ENCODE measurements at places on chromosomes 11 and 22. TPM values are rescaled to one million over a fixed set of nuclear protein-coding genes. Genes with fewer than 3 reads are reported as not detected.

DNA sequence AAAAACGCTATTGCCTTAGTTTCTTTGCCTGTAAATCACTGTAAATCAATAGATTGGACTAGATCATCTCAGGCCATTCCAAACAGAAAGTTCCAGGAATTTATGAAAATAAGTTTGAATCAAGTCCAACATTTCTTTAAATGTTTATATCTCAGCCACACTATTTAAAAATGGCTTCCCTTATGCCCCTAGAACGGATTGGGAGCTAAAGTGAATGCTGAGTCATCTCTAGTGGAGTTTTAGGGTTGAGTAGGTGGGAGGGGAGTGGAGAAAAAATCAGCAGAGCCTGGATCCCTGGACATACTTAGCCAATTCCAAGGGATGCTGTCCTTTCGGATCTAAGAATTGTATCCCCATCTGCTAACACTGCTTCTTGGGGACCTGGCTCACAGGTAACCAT lies 48.6 kb downstream of the EHF start:
- DNase-seq: no peak

DNA sequence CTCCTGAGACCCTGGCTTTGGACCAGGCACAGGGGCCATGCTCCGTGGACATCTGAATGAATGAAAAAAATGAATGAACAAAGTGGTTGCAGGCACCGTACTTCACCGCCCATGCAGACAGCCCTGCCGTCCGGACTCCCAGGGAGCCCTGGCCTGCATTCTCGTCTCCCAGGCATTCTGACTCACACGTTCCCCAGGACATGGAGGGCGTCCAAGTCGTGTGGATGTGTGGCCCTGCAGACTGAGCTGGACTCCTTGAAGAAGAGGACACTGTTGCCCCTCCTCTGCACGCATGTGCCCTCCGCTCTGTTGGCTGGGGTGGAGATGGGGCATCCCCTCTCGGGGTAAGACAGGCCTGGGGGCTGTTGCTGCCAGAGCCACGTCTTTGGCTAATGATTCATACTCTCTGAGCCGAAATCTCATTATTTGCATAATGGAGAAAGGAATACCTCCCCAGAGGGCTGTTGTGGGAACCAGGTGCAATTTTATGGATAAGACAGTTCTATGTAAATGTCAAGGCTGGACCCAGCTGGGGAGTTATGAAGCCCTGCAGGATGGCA lies 49.7 kb downstream of the RTL6 start:
- DNase-seq: peak; percentile 82

DNA sequence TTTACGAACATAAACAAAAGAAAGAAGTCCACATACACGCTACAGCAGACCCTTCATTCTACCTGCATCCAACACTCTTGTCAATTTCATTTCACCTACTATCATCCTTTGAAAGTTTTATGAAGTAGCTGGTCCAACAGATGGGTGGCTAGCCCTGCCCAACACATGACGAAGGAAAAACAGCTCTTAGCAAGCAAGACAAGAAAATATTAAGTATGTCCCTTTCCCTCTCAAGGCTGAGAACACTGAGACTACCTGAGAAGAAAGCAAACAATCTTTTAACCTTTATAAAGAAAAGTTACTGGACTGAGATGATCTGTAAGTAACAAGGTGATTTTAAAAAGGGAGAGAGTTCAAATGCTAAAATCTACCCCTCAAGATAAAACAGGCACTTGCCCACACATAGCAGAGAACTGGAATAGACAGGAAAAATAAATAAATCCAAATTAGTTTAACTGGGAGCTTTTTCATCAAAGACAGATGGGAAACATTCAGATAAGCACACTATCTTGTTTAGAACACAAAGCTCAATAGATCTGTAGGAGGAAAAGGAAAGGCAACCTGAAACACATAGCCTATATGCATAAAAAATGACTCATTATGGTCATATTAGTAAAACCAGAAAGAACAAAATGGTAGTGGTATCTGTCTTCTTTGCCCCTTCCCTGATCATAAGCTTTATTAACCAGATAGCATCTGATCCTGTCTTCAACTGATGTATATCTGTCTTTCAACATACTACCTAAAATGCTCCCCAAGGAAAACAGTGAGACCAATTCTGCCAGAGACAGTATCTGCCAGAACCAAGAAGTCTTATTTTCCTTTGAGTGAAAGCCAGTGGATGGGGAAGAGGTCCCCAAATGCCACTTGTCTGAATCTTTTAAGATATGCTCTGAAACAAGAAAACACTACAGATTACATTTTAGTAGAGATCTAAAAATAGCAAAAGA lies 104.3 kb downstream of the MRTFA start:
- no peak for DNase-seq

DNA sequence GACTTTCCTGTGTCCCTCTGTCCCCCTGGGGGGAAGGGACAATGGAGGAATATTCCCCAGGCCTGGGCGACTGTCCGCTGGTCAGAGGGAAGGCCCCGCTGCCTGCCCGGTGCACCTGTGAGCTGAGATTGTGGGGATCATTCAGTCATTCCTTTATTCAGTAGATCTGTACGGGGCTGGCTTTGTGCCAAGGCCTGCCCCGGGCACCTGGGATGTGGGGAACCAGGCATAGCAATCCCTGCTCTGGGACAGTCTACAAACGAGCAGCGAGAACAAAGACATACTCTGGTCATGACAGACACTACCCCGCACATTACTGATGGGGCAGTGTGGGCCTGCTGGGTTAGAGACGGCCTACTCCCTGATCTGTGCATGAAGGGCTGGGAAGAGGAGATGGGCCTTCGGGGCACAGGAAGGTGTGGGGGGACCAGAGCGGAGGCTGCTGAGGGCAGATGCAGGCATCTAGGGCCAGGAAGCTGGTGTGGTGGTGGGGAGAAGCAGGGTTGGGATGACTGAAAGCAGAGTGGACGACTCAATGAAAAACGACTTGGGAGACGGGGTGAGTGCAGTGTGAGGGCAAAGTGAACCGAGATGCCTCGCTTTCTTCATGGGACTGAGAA lies 1.8 kb upstream of the MYO7A start:
- DNase-seq: no peak

GRCh38 chr11:2740275-2740940 lies 40.6 kb upstream of the KCNQ1OT1 start:
- DNase-seq: no peak

DNA sequence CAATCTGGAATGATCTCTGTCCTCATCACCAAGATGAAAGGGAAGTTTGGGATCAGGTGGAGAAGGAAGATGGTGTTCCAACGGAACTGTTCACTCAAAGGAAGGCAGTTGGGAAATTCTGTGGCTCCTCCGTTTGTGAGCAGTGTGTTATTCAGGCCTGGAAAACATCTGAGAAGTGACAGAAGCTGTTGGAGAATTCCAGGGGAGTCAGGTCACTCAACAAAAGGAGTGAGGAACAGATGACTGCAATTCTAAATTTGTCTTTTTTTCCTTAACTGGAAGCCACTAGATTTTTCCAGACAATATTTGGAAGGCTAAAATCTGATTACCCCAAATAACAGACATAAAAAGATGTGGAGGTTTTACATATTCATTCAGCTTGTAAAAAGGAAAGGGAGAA lies 107.8 kb downstream of the CD44 start:
- no peak for DNase-seq

- no peak for DNase-seq
These were observed 195.4 kb downstream of the RRAS2 start for GRCh38 chr11:14163576-14163975.

GRCh38 chr11:44538375-44539054 lies 26.9 kb upstream of the CD82 start:
- peak; percentile 89 for DNase-seq

DNA sequence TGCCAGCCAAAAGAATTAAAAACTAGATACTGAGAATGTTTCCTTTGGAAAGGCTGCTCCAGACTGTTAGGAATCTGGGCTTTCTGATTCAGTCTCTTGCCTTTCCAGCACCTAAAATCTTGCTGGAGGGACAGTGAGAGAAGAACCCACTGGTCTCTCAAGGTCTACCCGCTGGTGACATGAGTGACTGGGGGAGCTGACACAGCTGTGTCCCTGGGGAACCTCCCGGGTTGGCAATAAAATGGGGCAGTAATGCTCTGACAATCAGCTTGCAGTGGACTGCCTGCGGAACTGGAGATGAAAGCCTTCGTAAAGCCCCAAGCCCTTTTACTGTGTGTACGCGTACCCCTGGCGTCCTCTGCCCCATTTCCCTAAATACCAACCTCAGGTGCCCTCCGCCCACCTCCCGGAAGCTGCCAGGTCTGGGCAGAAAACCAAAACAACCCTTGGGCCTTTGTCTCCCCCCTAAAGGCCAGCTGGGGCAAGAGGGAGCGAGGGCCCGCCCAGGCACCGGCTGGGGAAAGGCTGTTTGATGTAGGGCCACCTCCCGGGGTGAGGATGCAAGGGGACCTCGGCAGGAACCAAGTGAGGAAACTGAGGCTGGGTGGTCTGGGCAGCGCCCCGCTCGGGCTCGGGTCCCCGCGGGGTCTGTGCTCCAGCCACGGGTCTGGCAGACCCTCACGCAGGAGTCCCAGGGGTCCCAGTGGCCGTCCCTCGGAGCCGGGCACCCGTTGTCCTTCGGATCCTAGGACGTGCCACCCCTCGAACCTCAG lies 741 bp downstream of the CARS1 start:
- no peak for DNase-seq

DNA sequence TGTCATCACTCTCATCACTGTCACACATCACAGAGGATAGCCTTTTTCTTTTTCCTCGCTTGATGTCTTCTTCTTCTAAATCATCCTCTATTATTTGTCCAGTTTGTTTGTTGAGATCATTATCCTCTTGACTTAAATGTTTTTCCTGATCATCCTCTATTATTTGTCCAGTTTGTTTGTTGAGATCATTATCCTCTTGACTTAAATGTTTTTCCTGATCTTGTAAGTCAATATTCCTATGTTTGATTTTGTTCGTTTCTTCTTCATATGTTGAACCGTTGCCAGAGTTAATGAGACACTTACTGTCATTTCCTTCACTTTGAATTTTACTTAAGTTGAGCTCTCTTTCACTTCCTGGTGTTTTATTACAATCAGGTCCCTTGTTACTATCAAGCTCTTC lies 5.6 kb downstream of the CCDC82 start:
- no peak for DNase-seq

GRCh38 chr22:22755778-22756100 lies 111.3 kb downstream of the GGTLC2 start:
- DNase-seq: no peak

DNA sequence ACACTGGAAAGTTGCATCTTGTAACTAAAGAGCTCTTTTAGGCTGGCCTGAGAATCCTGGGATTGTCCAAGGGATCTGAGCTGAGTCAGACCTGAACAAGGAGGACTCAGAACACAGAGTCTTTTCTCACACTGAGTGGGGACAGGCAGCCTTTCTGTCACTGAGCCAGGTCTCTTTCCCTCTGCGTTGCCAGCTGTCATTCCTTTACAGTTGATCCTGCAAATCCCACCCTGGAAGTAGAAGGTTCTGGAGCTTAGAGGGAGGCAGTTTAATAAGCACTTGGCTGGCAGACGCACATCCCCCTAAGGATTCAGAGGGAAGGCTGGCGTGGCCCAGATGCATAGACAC lies 76.3 kb upstream of the SUSD2 start:
- no peak for DNase-seq

DNA sequence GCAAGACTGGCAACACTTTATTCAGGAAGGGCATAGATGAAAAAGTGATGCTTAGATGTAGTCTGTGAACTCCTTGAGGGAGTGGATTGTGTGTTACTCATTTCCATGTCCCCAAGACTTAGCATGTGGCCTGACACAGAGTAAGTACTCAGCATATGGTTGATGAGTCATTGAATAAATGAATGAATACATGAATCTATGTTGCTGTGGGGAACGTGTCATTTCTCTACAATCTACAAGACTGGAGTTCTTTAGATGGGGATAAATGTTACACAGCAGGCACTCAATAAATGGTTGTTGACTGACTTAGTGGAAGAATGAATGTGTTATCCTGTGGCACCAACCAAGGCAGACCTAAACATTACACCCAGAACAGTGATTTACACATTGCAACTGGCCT lies 17.9 kb downstream of the BPIFC start:
- DNase-seq: no peak

DNA sequence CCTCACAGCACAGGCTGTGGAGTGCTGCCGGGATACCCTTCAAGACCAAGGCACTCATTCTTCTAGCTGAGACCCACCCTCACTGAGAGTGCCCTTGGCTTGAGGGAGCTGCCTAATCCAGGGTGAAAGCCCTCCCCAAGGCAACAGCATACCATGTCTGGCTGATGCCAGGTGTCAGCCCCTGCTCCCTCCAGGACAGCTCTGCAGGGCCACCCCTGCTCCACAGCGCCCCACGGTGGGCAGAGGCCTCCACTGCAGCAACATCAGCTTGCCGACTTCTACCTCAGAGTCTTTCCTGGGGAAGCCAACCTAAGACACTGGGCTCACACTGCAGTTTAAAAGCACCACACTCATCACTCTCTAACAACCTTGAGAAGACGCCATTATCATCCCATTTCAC lies 29.0 kb downstream of the TTLL1 start:
- DNase-seq: no peak

GRCh38 chr22:24683691-24684090 lies 80.7 kb downstream of the GGT1 start:
- no peak for DNase-seq

GRCh38 chr11:110858547-110858921 lies 146.3 kb upstream of the ARHGAP20 start:
- peak; percentile 74 for DNase-seq

GRCh38 chr11:13674799-13675509 lies 6.5 kb downstream of the FAR1 start:
- no peak for DNase-seq

- no peak for DNase-seq
These were observed 37.6 kb downstream of the RIBC2 start for GRCh38 chr22:45450921-45451651.

DNA sequence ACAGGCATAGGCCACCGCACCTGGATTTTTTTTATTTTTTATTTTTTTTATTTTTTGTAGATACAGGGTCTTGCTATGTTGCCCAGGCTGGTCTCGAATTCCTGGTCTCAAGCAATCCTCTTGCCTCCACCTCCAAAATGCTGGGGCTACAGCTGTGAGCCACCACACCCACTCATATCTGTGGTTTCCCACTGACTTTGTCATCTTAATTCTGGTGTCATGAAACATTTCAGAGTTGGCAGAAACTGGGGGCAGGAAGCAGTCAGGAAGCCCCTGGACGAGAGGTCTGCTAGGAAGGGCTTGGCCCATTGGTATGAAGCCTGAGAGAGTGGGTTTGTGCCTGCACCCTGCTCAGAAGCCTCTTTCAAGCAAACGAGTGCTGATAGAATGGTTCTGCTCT lies 49.1 kb downstream of the COMMD9 start:
- no peak for DNase-seq

GRCh38 chr11:66361502-66361941 lies 10.0 kb downstream of the SLC29A2 start:
- no peak for DNase-seq

Gene B4GALNT4
- 0.24 TPM for total RNA-seq

Gene GAL3ST3
- 3.1 TPM for total RNA-seq

Gene TRIM66
- total RNA-seq: 3.0 TPM

Gene SCT
- not detected for total RNA-seq

Gene OR51B5
- not detected for total RNA-seq
